OCI-LY7 (cell line): ENCODE measurements at places on chromosomes 3 and 15. TPM values are rescaled to one million over a fixed set of nuclear protein-coding genes. Genes with fewer than 3 reads are reported as not detected.

Gene EXD1
- not detected in 2 replicates for total RNA-seq

Gene SEMA3F
- total RNA-seq, result 0.18 and 0.84 TPM in 2 replicates

Gene TFDP2
- 99.9 and 147 TPM in 2 replicates for total RNA-seq

Gene RFC4
- 118 and 126 TPM in 2 replicates for total RNA-seq

Gene GOLGA8Q
- not detected in 2 replicates for total RNA-seq

Gene PLA2G4D
- not detected in 2 replicates for total RNA-seq

Gene GOLGA6L7
- total RNA-seq, result not detected in 2 replicates

Gene MITF
- total RNA-seq, result not detected in 2 replicates

Gene CACNA2D2
- 0.21 and 0.28 TPM in 2 replicates for total RNA-seq

Gene LRRC31
- not detected in 2 replicates for total RNA-seq

Gene CX3CR1
- total RNA-seq, result 0.13 TPM in 1 of 2 replicates, not detected in the other

Gene DUOX2
- 0.06 TPM in 1 of 2 replicates, not detected in the other for total RNA-seq

Gene CELF6
- total RNA-seq, result 0.78 TPM in 1 of 2 replicates, not detected in the other

Gene ADGRG7
- not detected in 2 replicates for total RNA-seq

Gene GTF2E1
- total RNA-seq, result 37.8 and 40.8 TPM in 2 replicates

Gene INSYN1
- not detected in 2 replicates for total RNA-seq

DNA sequence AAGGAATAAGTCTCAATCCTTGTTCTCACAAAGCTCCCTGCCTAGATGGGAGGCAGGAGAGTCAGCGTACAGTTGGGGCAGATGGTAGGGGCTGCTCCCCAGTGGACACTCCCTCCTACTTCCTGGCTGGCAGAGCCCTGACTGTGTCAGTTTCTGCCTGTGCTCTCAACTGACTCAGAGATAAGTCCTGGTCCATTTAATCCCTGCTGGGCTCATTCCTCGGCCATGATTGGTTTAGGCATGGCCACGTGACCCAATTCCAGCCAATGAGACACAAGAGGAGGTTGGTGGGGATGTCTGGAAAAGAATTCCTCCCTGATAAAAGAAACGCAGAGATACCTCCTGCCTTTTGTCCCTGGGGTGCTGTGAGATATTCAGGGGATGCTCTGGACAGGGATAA lies 118.1 kb upstream of the SLC6A11 start:
- no peak for DNase-seq

DNA sequence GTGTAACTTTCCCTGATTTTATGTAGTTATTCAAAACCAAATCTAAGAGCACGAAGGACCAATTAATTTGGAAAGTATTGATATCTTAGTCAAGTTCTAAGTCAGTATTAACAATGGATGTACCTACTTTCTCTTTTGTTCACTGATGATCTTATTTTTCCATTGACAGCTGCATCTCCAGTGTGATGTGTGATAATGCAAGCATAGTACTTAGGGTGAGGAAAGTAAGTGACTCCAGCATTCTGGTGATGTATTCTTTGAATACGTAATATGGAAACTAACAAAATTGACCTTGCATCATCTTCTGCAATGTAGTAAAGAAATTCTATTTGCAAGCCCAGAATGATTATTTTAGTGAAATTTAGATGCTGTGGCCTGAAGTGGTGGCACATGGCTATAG lies 22.4 kb downstream of the FBXW12 start:
- DNase-seq, result no peak

DNA sequence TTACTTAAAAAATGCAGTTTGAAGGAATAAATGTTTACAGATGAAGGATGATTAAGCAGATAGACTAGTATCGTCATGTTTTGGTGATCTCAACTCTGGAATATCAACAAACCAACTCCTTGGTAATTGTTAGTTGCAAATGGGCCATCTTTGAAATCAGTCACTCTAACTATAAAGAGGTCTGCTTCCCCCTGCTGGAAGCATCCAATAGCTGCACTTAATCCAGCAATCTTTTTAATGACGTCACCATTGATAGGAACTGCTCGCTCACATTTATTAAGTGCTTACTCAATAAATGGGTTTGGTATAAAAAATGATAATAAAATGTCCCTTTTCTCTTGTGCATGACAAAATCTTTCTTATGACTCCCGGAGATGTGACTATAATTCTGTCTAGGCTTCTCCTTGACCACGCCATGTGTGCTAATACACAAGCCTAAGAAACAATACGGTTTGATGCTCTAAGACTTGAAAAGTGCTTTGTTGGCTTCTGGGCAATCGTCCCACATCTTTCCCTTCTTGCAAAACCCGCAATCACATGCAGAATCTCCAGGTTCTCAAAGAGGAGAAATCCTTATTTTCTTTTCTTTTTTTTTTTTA lies 227.6 kb upstream of the POU1F1 start:
- DNase-seq, result peak; percentile 56

- no peak for DNase-seq
Measured at GRCh38 chr3:169285057-169286033, 378.2 kb downstream of the MECOM start.

GRCh38 chr15:53511175-53511574 lies 248.3 kb downstream of the WDR72 start:
- DNase-seq, result no peak

DNA sequence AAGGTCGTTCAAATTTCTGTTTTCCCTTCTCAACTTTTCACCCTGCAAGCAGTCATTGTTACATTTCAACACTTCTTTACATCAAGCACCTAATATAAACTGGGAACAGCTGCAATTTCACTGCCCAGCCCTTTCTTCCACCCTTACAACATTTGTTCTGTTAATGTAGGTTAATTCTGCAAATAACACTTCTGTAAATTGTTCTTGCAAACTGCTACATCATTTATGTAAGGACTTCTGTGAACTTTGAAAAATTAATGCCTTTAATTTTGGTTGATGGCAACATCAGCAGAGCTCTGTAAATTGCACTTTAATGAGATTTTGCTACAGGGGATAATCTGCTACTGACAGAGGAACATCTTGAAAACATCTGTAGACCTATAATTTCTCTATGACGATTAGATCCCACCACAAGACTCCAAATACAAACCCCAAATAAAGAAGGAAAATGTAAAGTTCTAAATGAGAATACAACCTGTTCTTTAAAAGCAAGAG lies 93.5 kb downstream of the ZIC4 start:
- DNase-seq, result no peak

DNA sequence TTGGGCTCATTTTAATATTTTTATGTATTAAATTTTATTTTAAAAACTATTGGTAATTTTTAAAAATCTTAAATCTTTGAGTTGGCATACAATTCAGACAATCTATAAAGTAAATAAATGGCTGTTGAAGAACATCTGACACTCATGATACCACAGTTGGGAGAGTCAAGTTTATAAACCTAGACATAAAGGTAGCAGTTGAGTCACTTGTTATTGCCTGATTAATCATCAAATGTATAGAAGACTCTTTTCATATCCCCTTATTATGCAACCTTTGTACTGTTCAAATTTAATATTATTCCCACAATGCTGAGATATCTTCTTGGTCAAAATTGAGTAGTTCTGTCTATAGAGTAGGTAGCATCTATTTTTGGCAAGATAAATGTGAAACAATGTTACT lies 19.6 kb downstream of the PAQR9 start:
- no peak for DNase-seq

DNA sequence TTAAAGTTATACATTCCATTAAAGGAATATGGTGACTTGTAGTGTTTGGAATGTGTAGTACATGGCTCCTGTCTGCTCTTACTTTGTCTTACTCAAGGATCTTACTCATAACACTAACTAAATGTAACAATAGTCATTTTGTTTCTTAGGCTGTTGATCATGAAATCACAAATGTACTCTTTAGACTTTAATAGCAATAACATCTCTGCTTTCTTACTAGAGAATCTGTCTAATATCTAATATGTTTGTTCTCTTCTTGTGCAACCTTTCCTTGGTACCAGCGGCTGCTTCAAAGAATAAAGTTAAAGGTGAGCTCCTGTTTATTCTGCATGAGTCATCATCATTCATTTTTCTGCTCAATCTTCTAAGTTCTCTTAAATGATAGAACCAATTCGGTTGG lies 767.5 kb downstream of the CADM2 start:
- no peak for DNase-seq

- DNase-seq, result no peak
Measured at GRCh38 chr15:91264651-91265351, 164.7 kb downstream of the SV2B start.

DNA sequence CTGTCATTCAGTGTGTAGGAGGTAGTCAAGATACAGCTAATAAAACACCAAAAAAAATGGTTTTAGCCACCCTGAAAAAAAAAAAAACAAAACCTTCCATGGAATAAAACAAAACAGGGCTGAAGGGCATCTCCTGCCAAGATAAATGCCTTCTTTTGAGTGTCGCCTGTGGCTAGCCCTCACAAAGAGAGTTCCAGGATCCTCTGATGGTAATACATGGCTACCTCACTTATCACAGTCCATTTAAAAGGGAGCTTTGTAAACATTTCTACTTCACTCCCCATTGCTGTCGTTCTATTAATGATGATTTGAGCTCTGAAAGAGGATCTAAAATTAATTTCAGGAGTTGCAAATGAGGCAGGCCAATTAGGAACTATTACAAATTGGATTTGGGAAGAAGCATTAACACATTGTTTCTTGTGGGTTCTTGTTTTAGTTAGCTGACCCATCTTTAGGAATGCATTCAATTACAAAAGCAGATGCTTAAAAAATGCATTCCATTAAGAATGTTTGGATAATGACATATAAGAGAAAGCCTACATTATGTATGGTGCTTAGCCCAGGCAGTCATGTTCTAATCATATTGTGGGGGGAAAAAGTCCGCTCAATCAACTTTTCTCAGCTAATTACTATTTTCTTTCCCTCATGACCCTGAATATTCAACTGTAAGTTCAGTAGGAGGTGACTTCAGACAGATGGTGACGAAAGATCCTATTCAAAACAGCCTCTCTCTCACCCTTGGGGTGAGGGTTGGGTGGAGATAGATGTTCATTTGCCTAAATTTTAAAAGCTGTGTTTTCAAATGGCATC lies 255.1 kb upstream of the WNT5A start:
- DNase-seq, result no peak

- no peak for DNase-seq
Measured at GRCh38 chr3:80308637-80309036, 540.8 kb upstream of the ROBO1 start.

- DNase-seq, result no peak
Measured at GRCh38 chr3:50913260-50913659, 238.5 kb downstream of the DOCK3 start.

DNA sequence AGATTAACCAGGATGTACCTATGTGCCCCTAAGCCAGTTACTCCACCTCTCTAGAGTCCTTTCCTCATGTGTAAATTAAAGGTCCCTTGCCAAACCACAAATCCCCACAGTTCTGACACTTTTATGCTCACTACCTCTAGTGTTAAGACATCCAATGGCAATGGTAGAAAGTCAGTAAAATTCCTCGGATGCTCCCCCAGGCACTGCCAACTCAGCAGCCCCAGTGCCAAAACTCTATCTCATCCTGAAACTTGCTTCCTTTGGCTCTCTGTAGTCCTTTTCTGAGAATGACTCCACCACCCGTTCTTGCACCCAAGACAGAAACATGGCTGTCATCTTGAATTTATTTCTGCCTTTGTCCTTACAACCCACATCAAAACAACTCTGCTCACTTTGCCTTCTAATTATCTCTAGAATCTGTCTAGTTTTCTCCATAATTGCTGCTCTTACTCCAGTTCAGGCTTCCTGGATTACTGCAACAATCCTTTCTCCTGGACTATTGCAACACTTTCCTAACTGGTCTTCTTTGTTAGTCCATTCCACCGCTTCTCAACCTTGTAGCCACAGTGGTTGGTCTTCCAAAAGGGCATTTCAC lies 41.6 kb downstream of the MB21D2 start:
- DNase-seq, result no peak

- DNase-seq, result no peak
Measured at GRCh38 chr3:172246107-172246844, 202.0 kb downstream of the GHSR start.

GRCh38 chr3:77682162-77682561 lies 642.3 kb downstream of the ROBO2 start:
- no peak for DNase-seq

DNA sequence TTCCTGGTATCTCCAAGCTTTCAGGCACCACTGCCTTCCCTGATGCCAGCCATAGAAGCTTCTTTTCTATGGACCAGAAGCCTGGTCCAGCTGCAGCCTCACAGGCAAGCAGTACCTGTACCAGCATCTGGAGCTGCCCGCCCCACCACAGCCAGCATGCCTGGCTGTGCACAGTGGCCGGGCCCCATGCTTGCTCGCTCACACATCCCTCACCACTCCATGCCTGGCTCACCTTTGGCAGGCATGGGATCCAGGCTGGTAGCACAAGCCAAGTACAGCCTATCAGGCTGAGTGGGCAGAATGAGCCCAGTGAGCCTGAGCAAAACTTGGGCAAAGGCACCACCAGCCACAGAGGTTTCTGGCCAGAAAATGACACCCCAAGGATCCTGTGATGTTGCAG lies 93.4 kb downstream of the TPRA1 start:
- DNase-seq, result no peak

- no peak for DNase-seq
Measured at GRCh38 chr3:28867836-28868235, 413.0 kb upstream of the RBMS3 start.

DNA sequence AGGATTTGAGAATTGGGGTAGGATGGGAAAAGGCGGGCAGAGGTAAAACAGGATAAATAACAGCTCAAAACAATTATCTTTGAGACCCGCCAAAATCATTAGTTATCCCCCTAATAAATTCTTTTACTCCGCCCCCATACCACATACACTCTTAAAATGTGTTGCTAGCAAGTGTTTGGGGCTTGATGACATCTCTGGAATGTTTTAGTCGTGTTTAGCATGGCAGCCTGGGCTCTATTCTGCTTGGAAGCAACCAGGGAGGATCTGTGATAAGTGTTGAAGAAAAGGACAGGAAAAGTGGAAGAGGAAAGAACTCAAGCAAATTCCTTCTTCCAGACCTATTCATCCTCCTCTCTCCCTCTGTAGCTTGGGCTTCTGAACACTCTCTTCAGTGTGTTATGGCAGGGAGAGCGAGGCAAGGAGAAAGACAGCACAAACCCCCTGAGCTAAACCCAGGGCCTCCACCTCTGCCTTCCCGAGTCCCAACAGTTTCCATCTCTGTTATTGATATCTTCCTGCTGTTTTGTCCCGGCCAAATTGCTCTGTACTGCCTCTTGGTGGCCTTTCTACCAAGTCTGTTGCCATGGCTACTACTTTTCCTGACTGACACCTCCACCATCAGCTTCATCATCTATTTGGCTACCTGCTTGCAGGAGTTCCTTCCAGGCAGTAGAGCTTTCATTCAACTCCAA lies 135.8 kb downstream of the RPL22L1 start:
- no peak for DNase-seq

GRCh38 chr3:66469220-66469640 lies 31.6 kb downstream of the LRIG1 start:
- DNase-seq, result no peak

DNA sequence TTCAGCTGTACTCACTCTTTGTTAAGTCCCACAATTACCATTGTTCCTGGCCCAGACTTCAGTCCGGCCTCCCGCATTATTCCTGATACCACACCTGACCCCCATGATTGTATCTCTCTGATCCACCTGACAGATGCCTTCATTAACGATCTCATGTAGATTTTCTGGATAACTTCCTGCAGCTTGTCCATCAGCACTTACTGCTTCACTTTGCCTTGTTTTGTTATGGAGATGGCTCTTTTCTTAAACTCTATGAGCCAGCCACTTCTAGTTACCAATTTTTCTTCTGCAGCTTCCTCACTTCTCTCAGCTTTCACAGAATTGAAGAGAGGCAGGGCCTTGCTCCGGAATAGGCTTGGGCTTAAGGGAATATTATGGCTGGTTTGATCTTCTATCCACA lies 1044.2 kb downstream of the PLOD2 start:
- DNase-seq, result no peak
